Renal cortical epithelial cell (primary cell): ENCODE measurements at places on chromosomes 4 and X.

DNA sequence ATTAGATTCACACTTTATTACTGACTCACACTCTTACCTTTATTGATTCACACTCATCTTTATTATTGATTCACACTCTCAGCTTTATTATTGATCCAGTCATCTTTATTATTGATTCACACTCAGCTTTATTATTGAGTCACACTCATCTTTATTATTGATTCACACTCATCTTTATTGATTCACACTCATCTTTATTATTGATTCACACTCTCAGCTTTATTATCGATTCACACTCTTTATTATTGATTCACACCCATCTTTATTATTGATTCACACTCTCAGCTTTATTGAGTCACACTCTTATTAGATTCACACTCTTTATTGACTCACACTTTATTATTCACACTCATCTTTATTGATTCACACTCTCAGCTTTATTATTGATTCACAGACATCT is 31.3 kb downstream of the HTRA3 start:
- DNase-seq, result no peak

- no peak for DNase-seq
These were observed 21.3 kb downstream of the ABCG2 start for GRCh38 chr4:88137112-88137511.

DNA sequence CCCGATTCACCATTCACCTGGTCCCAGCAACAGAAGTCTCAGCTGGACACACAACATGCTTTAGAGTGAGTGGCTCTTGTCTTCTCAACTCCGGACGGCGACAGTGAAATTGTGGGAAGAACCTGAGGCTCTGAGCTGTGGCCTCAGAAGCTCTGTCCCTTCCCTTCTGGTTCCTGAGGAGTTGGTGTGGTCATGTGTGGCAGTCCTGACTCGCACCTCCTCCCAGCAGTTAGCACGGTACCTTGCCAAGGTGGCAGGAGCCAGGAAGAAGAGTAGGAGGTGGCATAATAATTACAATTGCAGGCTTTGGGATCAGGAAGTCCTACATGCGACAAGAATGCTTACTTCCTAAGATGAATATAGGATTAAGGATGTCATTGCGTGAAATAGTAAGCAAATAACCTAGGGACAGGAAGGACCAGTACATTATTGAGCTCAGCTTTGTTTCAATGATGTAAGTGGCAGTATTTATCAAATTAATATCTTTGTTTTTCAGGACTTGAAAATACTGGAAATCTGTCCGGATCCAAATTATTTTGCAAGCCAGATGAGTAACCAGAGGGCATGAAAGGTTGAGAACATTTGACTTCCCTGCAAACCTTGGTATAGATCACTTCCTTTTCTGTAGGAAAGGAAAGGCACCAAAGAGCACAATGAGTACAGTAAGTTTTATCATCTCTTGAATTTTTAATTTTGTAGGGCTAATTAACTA is 21.1 kb downstream of the RNF4 start:
- DNase-seq, result no peak

GRCh38 chr4:164828955-164829354 is 48.0 kb upstream of the APELA start:
- DNase-seq, result no peak

GRCh38 chr4:37383579-37384229 is 139.2 kb downstream of the NWD2 start:
- peak; percentile 45 for DNase-seq

DNA sequence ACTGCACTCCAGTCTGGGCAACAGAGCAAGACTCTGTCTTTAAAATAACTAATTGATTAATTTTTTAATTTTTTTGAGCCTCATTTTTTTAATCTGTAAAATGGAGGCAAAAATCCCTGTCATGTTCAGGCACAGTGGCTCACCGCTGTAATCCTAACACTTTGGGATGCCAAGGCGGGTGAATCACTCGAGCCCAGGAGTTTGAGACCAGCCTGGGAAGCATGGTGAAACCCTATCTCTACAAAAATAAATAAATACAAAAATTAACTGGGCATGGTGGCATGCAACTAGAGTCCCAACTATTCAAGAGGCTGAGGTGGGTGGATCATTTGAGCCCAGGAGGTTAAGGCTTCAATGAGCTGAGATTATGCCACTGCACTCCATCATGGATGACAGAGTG is 15.4 kb downstream of the AMTN start:
- no peak for DNase-seq

- DNase-seq, result no peak
These were observed 18.3 kb downstream of the ALPK1 start for GRCh38 chr4:112315446-112315845.

DNA sequence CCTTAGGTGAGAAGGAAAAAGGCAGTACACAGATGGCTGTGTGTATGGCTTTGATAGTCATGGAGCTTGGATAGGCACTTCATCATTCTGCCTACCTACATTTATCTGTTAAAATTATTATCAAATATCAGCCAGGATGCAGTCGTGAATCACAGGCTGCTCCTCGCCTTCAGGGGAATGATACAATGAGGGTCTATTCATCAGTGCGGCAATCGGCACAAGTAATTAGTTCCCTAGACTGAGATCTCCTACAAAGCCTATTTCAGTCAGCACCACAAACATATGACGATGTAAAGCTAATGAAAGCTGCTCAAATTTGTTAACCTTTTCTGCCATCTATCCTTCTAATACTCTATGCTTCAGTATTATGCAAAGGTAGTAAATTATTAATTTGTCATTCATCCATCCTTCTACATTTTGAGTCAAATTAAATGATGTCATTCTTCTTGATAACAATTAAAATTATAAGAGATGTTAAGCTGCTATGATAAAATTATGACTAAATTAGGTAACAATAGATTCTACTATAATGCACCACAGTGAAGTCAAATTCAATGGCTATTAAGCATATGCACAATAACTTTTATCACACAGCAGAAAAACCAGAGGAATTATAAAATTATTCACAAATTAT is 19.0 kb downstream of the MAB21L2 start:
- DNase-seq, result no peak

DNA sequence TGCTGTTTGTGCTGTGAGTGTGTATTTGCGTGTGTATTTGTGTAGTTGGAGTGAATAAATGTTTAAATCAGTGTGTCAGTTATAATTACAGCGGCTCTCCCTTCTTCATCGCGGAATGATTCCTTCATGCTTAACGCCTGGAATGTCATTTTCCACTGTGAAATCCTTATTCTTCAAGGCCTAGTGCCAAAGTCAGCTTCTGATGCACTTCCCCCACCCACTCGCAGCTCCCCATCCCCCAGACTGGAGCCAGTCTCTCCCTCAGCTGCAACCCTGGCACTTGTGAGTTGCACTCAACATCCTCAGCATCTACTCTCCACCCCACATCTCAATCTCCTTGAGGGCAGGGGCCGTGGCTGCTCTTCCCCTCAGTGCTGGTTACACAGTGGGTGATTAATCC is 583.0 kb downstream of the BCOR start:
- no peak for DNase-seq

GRCh38 chr4:115865736-115866135 is 752.3 kb upstream of the NDST4 start:
- DNase-seq, result no peak

GRCh38 chr4:83639849-83640493 is 104.1 kb downstream of the GPAT3 start:
- DNase-seq, result peak; percentile 76

DNA sequence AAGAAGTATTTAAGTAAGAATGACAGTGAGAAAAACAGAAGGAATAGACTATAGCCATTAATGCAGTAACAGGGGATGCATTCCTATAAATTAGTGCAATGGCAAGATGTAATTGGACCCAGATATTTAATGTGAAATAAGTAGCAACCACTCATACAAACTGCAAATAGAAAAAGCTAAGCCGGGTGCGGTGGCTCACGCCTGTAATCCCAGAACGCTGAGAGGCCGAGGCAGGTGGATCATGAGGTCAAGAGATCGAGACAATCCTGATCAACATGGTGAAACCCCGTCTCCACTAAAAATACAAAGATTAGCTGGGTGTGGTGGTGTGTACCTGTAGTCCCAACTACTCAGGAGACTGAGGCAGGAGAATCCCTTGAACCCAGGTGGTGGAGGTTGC is 845.8 kb downstream of the PDHA2 start:
- no peak for DNase-seq

- peak; percentile 49 for DNase-seq
These were observed 544.7 kb downstream of the SPRY1 start for GRCh38 chr4:123941306-123941705.

DNA sequence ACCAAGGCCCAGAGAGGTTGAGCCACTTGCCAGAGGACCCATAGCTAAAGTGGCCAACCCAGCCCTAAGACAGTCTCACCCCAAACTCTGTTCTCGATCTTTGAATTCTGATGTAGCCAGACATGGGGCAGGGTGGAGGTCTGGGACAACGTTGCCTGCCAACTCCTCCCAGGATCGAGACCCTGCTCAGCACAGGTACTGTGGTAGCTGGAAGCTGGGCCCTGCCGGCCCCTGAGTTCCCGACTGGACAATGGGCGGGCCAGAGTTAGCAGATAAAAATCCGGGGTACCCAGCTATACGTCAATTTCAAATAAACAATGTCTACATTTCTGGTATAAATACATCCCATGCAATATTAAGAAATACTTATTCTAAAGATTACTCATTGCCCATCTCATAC is 35.3 kb downstream of the ADRA2C start:
- DNase-seq, result no peak

GRCh38 chrX:154436983-154437752 is at the start of gene GDI1:
TSS of gene GDI1 (plus strand) at chrX:154437154. CDS start at chrX:154437255, 101 bp downstream.
- no peak for DNase-seq

DNA sequence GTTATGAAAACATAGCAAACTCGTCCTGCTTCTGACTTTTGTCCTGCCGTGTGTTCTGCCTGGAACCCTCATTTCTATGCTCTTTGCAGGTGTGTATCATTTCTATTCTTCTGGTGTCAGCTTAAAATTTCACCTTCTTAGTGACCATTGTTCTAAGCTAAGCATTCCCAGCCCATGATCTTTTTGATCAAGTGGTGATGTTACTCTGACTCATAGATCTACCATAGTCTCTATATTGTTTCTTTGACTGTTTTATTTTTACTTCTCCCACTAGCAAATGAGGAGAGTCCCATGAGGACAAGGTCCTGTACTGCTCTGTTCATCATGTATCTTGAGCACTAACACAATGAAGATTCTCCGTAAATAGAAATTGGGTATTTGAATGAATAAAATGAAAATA is 14.1 kb upstream of the CXCL6 start:
- peak; percentile 53 for DNase-seq

- DNase-seq, result no peak
These were observed 15.3 kb downstream of the NPY1R start for GRCh38 chr4:163317110-163317509.

DNA sequence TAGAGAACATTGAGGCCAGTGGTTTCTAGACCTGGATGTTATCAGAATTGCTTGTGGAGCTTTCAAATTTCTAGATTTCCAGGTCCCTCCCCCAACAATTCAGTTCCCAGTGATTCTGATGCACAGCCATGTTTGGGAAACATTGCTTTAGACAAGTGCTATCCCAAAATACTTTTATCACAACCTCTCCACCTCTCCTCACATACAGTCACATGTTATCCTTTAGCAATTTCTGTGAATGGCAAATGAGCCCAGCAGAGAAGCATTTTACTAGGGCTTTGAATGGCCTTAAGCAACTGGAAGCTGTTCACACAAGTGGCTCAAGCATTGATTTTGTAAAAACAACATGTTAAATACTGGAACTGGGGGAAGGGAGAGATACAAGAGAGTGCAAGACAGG is 29.7 kb downstream of the DCX start:
- no peak for DNase-seq

- DNase-seq, result no peak
These were observed 33.4 kb upstream of the KCNE5 start for GRCh38 chrX:109658391-109658790.

DNA sequence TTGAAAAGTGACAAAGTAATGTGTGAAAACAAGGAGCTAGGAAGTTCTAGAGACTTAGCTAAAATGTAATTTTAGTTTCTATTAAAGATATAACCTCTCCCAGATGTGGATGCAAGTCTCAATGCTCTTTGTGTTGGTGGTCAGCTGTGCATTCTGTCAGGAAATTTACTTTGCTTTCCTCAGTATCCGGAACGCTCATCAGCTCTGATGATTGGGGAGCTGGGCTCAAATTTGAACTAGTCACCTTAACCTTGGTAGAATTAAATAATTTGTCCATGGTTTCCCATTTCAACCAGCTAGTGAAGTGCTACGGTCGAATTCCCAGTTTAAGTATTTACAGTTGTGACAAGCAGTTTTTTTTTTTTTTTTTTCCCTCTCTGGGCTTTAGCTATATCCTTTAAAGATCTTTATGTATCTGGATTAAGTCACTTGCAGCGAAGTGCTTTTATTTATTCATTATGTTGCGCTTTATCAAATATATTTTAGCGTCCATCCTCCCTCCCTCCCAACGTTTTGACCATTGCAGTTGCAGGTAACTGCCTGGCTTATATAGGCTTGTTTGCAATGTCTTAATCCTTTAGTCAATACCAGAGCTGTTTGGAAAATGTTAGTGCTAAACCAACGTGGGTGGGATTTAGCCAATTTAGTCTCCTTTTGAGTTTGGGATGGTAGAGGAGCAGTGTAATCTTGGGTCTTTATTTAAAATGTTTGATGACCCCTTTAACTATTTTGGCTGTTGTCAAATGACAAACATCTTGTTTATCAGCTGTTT is 2.1 kb downstream of the OGT start:
- DNase-seq, result no peak

- no peak for DNase-seq
These were observed 83.7 kb upstream of the ETNPPL start for GRCh38 chr4:108846568-108846967.

DNA sequence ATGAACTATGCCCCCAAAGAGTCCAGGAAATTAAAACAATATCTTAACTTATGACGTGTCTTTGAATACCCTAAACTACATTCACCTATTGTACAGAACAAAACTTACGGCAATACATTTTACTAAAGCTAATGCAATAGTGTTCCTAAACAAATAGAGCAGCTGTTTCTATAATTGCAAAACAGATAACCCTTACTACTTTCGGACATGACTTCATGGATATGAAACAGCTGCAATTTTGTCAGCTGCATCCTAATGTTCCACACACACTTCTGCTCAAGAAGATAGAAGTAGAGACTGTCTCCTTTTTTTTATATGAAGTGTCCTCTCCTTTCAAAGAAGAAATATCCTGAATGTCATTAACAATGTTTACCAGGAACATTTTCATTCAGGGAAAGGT is 174.9 kb downstream of the ACTRT1 start:
- no peak for DNase-seq

DNA sequence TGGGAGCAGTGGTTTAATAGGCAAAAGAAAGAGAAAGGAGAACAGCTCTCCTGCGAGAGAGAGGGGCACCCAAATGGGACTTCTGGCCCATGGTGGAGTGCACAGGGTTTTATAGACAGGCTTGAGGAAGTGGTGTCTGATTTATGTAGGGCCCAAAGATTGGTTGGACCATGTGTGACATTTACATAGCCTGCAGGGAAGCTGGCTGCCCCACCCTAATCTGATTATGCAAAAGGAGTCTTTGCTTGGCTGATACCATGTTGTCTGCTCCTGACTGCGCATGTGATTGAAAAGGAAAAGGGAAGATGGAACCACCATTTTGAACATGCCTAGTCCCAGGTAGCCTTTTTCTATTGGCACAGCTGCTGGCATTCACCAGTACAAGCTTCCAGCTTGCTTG is 100.0 kb upstream of the DIPK2B start:
- no peak for DNase-seq

- DNase-seq, result no peak
These were observed 289.8 kb upstream of the CLNK start for GRCh38 chr4:10974371-10974770.

- DNase-seq, result no peak
These were observed 1.6 kb downstream of the SPARCL1 start for GRCh38 chr4:87527431-87528220.
